Myocyte (in vitro differentiated cells): ENCODE measurements at places on chromosomes 16 and 17.

GRCh38 chr16:29237971-29238370, 168.5 kb downstream of the NPIPB11 start:
- DNase-seq, result no peak

GRCh38 chr16:22353191-22353919, 21.1 kb downstream of the CDR2 start:
- DNase-seq, result peak; percentile 45

DNA sequence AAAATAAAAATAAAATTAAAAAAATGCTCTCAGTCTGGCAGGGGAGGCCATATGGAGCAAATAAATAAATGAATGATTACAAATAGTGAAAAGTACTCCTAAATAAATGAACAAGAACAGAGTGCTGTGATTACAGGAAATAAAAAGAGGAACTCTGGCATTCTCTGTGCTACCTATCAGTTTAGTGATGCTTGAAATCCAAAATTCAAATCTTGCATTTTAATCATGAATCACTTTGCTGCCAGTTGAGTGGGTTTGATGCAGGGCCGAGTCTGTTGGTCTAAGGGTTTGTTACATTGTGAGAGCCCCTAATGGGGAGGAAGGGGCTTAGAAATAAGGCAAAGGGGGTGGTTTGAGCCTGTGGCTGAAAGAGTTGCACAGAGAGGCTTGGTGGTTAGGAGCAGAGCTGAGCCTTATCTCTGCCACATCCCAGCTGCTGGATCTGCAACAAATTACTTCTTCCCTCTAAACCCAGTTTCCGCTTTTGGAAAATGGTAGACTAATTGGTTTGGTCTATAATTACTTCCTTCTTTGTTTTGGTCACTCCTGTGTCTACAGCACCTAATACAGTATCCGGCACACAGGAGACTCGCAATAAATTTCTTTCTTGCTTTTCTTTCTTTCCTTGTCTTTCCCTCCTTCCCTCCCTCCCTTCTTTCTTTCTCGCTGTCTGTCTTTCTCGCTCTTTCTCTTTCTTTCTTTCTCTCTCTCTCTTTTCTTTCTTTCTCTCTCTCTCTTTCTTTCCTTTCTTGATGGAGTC, 6.3 kb upstream of the ABCC1 start:
- no peak for DNase-seq

- no peak for DNase-seq
Measured at GRCh38 chr17:69282002-69282401, 44.9 kb downstream of the ABCA5 start.

DNA sequence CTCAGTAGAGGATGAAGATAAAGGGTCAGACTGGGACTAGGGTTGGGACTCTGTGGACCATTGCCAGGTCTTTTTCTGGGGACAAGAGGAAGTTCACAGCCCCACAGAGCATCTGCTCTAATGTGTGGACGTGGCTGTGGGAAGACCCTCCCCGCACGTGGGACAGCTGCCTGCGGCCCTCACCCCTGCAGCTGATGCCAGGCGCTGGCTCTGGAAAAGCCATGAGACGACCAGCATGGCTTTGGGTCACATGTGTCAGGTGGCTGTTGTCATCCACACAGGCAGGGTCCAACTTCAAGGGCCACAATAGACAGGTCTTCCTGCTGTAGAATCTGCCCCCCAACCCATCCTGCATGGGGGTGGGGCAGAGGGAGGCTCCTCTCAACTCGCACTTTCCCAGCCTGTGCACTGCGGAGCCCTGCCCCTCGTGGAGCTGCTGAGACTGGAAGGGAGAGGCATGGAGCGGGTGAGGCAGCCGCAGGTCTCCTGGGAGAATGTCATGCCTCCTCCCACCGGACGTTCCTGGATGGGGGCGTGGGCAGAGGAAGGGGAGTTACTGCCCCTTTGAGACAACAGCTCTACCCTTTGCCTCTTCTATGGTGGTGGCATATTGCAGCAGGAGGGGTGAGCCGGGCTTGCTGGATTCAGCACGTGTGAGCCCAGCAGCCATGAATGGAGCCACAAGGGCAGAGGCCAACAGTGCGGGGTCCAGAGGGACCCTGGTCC, 53.4 kb downstream of the PIMREG start:
- peak; percentile 57 for DNase-seq

DNA sequence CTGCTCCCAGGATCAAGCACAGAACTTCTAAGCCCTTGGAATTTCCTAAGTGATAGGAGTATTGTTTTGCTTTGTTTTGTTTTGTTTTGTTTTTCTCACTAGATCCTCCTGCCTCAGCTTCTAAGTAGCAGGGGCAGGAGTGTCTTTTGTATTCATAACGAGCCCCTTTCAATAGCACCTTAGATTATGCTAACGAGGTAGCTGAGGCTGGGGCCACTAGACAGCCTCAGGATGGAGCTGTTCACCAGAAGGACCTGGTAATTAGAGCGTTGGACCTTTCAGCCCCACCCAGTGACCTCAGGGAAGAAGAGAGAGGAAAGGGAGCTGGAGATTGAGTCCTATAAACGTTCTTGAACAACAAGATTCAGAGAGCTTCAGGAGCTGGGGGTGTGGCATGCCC, 43.6 kb downstream of the IKZF3 start:
- DNase-seq, result no peak

GRCh38 chr16:58999762-59000161, 265.6 kb upstream of the GOT2 start:
- DNase-seq, result no peak

- no peak for DNase-seq
Measured at GRCh38 chr16:71666928-71667707, 41.1 kb downstream of the MARVELD3 start.

- no peak for DNase-seq
Measured at GRCh38 chr16:48197294-48197693, 41.5 kb upstream of the ABCC12 start.

DNA sequence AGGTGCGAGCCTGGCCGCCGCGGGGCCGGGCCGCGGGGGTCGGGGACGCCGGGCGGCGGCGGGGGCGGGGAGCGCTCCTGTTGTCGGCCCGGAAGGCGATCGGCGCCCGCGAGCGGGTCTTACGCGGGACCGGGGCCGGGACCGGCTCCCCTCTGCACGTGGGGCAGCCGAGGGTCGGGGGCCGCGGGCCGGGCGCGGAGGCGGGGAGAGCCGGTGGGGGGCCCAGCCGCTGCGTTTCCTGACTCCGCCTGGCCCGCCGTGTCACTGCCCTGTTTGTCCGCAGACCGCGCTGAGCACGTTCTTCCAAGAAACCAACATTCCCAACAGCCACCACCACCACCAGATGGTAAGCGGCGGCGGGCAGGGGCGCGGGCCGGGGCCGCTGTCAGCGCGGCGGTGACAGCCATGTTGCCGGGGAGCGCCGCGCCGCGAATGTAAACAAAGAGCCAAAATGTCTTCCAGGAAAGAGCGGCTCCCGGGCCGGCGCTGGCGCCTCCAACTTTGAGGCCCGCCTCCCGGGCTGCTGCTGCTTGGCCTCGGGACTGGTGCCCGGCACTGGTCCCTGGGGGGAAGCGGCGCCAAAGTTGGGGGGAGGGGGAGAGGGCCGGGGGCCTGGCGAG, 586 bp downstream of the UBALD2 start:
- peak; percentile 65 for DNase-seq

DNA sequence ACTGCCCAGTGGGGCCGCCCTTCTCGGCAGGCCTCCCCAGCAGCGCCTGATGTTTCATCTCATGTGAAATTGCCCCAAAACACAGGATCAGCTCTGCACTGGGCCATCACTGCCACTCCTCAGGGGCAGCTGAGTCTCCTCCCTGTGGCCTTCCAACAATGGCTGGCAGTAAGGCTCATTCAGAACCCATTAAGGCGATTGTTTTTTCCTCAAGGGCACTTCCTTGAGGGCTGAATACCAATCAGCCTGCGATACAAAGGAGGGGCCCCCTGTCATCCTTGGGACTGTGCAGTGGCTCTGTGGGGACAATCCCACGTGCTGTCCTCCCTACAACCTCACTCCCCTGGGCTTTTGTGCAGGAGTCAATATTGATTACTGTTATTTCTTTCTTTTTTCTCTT, 47.5 kb downstream of the XYLT1 start:
- DNase-seq, result no peak

- no peak for DNase-seq
Measured at GRCh38 chr16:87555647-87556046, 46.7 kb upstream of the JPH3 start.

GRCh38 chr17:34671191-34671590, 91.8 kb downstream of the TMEM132E start:
- no peak for DNase-seq

DNA sequence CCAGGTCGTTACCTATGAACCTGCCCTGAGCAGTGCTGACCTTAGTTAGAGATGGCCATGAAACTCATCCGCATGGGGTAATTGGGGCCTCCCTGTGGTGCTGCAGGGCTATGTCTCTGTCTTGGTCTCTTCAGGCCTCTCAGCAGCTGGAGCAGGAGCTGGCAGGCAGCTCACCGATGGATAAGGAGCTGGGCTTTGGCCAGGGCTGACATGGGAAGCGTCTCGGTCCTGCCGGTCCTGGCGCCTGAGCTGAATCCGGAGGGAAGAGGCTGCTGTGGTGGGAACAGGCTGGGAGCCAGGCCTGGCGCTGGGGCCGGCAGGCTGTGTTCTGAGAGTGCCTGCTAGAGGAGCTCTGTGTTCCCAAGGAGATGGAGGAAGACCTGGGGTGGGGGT, 10.1 kb downstream of the IL32 start:
- no peak for DNase-seq

- DNase-seq, result no peak
Measured at GRCh38 chr17:16269658-16270057, 52.6 kb downstream of the PIGL start.

DNA sequence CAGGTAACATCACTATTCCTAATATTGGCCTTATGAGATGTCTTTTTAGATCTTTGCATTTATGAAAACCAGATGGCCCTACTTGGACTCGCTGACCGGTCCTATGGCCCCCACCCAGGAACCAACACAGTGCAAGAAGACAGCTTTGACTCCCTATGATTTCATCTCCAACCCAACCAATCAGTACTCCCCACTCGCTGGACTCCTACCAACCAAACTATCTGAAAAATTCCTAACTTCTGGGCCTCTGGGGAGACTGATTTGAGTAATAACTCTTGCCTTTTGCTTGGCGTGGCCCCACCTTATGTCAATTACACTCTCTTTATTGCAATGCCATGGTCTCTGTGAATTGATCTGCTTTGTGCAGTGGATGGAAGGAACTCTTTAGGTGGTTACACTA, 828.9 kb downstream of the CDH11 start:
- DNase-seq, result no peak

DNA sequence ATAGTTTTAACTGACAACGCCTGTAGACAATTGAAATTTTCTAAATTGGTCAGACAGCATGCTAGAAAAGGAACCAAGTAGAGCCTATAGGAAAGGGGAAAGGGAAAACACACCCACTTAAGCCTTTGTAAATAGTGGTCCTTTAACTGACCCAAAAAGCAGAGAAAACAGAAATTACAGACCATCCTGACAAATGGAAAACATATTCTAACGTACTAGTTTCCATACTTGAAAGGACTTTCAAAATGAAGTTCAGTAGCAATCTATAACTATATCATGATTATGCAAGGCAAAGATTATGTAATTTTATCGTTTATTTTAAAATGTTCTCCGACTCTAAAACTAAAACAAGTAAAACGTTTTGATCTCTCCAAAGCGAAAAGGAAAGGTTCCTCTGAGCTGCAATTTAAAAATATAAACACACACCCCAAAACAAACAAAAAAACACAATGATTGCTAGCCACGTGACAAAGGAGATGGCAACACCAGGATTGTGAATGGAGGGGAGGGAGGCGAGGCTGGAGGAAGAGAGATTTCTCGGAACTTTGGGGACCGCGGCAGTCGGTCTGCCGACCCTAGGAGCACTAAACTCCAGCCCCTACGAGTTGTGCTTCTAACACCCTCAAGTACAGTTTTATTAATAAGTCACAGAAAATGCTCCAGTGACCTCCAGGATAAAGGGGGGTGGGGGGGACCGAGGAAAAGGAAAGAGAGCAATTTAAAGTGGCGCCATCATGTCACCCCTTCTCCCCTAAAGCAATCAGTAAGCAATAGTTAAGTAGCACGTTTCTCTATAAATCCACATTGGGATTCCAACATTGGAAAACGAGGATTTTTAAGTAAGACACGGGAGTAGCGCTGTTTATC, 1.7 kb downstream of the KANSL1 start:
- peak; percentile 33 for DNase-seq

- no peak for DNase-seq
Measured at GRCh38 chr17:68532826-68533225, 20.6 kb downstream of the PRKAR1A start.

DNA sequence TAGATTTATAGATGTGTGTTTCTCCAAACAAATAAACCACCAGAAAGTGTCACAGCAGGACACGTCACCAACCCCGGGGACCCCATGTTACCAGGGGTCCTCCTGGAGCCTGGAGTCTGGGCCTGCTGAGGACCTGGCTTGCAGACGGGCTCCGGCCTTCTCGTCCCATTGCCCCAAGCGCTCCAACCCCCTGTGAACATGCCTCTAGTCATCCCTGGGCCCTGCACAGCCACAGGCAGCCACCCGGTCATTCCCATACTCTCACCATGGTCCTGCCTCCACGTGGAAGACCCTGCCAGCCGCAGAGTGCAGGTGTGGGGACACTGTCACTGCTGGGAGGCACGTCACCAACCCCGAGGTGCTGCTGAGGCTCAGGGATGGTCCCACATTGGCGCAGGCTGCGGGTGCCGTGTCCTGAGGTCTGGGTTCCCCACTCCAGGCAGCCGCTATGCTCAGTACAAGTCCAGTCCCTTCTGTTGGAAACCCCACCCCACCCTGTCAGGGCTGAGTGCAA, 4.5 kb downstream of the SECTM1 start:
- no peak for DNase-seq

DNA sequence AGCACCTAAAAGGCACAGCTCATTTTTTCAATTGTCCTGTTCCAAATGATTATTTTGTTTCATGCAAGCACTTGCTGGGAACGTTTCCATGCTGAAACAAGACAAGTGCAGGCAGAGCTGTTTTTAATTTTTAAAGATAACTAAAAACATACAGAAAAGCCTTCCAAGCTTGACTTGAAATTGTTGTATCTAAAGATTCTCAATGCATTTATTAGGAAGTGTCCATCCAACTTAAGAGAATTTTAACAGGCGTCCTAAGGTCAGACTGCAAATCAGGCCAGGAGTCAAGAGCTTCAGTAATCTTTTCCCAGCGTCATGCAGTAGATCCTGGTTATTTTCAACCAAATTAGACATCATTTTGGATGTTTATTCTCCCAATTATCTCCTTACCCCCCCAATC, 702.8 kb downstream of the KCNJ2 start:
- DNase-seq, result no peak

- DNase-seq, result peak; percentile 23
Measured at GRCh38 chr16:55912022-55912421, 36.8 kb upstream of the CES5A start.

DNA sequence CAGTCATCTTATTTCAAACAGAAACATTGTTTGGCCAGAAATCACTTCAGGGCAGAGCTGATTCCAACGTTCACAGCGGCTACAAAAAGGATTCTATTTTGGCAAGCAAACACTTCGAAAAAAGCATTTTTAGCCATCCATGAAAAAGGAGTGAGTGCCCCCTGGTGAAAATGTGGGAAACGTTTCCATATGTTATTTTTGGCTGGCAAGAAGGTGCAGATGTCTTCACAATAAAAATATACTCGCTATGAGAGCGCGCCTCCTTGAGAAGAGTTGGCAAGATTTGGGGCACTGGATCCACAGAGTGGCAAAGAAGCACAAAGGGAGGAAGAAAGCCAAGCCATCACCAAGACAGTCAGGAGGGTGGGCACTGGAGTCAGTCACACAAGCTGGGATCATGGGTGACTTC, 191.1 kb downstream of the CHD9NB start:
- DNase-seq, result no peak
